ENCODE measurements at places on chromosomes 6 and 20.

- no peak for DNase-seq
Observed at GRCh38 chr20:20393207-20394120, 25.6 kb downstream of the INSM1 start.

- DNase-seq, result no peak
Observed at GRCh38 chr6:135438907-135439535, 58.5 kb downstream of the AHI1 start.

DNA sequence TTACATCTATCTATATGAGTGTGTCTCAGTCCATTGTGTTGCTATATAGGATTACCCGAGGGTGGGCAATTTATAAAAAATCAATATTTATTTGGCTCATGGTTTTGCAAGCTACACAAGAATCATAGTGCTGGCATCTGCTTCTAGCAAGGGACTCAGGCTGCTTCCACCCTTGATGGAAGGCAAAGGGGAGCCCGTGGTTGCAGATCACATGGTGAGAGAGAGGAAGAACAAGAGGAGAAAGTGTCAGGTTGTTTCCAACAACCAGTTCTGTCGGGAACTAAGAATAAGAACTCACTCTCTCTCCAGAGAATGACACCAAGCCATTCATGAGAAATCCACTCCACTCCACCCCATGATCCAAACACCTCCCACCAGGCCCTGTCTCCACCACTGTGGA, 48.2 kb upstream of the TENT5A start:
- no peak for DNase-seq

- DNase-seq, result peak; percentile 94
Observed at GRCh38 chr6:21589352-21590345, 3.9 kb upstream of the SOX4 start.

DNA sequence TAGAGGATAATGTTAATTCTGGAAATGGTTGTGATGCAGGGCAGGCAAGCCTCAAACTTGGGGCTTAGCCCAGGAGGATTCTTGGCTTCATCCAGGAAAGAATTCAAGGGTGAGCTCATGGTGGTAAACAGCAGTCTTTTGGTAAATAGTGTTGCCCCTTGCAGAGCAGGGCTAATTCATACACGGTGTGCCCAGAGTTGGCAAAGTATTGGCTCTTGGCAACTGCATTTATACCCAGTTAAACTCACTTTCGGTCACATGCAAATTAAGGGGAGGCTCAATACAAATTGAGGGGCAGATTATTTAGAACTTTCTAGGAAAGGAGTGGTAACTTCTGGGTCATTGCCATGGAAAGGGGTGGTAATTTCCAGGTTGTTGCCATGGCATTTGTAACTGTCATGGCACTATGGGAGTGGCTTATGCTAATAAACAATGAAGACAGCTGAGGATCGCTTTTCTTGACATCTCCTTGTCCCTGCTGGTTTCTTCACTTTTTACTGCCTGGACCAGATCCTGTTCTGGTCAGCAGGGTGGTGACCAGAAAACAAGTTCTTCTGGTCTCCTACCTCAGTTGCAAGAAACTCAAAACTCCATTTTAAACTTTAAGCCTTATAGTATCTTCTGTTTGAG, 3.9 kb upstream of the OTOR start:
- no peak for DNase-seq

GRCh38 chr6:40440053-40440452, 147.1 kb downstream of the LRFN2 start:
- no peak for DNase-seq

GRCh38 chr6:39543950-39544349, 181.3 kb downstream of the KIF6 start:
- DNase-seq, result no peak

Measured in activated CD8-positive, alpha-beta memory T cell treated with anti-CD3 and anti-CD28 coated beads for 24 hours (primary cell).